CD4-positive, alpha-beta T cell (primary cell): ENCODE measurements at places on chromosomes 2 and 18. TPM values are rescaled to one million over a fixed set of nuclear protein-coding genes. Genes with fewer than 3 reads are reported as not detected.

DNA sequence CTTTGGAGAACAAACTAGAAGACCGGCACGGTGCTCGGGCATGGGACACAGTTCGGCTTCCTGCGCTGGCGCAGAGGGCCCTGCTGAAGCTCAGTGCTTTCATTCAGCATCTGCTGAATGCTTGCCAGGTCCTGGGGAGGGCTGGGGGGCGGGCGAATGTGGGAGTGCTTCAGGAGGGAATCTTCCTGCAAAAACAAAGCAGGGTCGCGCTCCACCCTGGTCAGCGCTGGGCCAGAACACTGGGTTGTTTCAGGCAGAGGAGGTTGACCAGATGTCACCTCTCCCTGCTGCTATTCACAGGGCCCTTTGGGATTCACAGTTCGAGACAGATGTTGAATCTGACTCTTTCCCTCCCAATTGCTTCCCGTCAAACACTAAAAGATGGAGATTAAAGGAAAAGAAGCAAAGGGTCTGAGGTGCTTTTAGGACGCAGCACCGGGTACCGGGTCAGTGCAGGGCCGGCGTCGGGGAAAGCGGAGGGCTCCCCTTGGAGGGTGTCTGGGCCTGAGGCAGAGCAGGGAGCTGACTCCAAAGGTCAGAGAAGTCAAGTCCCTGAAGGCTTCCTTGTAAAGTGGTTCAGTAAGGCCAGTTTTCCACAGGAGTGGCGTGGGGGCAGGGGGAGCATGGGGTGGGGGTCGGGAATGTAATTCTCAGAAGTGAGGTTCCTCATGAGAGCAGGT lies 82.1 kb upstream of the PXDN start:
- H3K36me3 ChIP-seq, result no peaks in the 10 kb centered on the region
- H3K4me1 ChIP-seq, result no peaks in the 10 kb centered on the region
- DNase-seq, result no peak
- no peak overlapping the region for H3K27ac ChIP-seq

GRCh38 chr18:76978616-76979015 lies 154.0 kb downstream of the MBP start:
- no peak overlapping the region for H3K27ac ChIP-seq
- no peak overlapping the region for H3K4me3 ChIP-seq
- peaks cover 7% of the 10 kb centered on the region for H3K36me3 ChIP-seq
- H3K27me3 ChIP-seq, result no peaks in the 10 kb centered on the region

DNA sequence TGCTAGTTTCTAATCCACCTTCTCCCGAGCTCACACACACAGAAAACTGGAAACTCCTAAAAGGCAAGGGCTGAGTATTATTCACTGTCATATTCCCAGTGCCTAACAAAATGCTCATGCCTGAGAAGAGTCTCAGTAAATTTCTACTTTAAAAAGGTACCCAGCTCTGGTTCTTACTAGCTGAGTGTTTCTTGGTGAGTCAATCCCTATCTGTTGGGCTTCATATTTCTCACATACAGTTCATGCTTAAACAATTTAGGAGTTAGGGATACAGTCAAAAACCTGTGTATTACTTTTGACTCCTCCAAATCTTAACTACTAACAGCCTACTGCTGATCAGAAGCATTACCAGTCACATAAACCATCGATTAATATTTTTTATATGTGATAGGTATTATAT lies 204.9 kb downstream of the EN1 start:
- no peaks in the 10 kb centered on the region for H3K4me1 ChIP-seq
- no peaks in the 10 kb centered on the region for H3K27me3 ChIP-seq
- DNase-seq, result no peak
- H3K4me3 ChIP-seq, result no peak overlapping the region

- peaks cover 26% of the 10 kb centered on the region for H3K36me3 ChIP-seq
- H3K4me1 ChIP-seq, result peaks cover 13% of the 10 kb centered on the region
- no peaks in the 10 kb centered on the region for H3K27me3 ChIP-seq
- no peak for DNase-seq
Measured at GRCh38 chr2:174392706-174393105, 2.8 kb upstream of the SCRN3 start.

GRCh38 chr18:54794823-54795222 lies 33.5 kb upstream of the RAB27B start:
- H3K36me3 ChIP-seq, result no peaks in the 10 kb centered on the region
- H3K27ac ChIP-seq, result no peak overlapping the region
- H3K27me3 ChIP-seq, result no peaks in the 10 kb centered on the region
- no peak overlapping the region for H3K4me3 ChIP-seq
- H3K4me1 ChIP-seq, result no peaks in the 10 kb centered on the region
- no peak for DNase-seq

DNA sequence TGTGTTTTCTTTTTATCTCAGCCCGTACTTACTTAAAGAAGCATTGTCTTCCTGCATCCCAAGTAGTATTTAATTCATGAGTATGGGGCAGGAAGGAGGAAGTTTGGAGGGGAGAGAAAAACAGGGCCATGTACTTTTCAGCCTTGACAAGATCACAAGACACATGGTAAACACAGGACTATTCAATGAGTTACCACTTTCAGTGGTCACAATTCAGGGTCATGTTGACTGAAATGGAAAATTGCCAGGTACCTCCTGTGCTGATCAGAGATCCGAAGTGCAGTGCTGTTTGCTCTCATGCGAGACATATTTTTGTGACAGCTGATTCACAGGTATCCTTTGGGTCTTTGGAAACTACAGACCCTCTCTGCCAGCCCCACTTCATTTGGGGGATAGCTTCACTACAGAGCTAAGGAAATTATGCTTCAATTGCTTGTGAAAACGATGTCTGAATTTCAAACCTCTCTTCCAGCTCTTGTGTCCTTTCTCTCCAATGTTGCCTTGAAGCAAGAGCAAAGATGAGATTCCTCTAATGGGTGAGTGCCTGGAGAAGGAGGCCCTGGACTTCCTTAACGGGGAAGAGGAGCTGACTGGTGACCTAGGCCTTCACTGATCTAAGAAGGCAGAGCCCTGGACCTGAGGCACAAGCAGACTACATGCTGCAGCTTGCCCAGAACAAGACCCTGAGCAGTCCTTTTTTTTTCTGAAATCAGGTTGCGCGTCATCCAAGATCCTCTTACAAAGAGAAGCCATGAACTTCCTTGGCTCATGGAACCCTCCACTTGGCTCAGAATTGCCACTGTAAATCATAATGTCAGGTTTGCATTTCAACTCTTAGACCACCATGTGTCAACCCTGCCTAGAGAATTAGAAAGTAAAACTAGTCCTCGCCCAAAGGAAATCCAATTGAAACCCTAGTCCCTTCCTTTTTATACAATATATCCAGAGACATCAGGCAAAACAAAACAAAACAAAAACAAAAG lies 44.1 kb downstream of the EVA1A start:
- no peak overlapping the region for H3K4me3 ChIP-seq
- H3K27me3 ChIP-seq, result no peaks in the 10 kb centered on the region
- DNase-seq, result no peak
- no peak overlapping the region for H3K27ac ChIP-seq
- H3K36me3 ChIP-seq, result no peaks in the 10 kb centered on the region

DNA sequence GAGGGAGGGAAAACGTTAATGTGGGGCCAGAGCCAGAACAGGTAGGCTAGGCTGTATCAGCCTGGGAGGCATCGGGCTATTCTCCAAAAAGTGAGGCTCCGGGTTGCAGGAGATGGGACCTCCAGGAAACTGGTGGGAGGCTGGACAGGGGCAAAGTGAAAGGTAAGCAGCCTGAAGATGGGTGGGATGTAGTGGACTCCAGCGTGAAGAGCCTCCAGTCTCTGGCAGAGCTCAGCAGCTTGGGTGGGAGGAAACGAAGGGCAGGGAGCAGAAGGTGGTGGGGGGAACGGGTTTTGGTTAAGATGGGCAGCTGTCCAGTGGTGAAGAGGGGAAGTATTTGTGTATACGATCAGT lies 3.1 kb upstream of the EMX1 start:
- H3K27me3 ChIP-seq, result peaks cover 92% of the 10 kb centered on the region
- peaks cover 40% of the 10 kb centered on the region for H3K4me1 ChIP-seq
- no peak overlapping the region for H3K27ac ChIP-seq

DNA sequence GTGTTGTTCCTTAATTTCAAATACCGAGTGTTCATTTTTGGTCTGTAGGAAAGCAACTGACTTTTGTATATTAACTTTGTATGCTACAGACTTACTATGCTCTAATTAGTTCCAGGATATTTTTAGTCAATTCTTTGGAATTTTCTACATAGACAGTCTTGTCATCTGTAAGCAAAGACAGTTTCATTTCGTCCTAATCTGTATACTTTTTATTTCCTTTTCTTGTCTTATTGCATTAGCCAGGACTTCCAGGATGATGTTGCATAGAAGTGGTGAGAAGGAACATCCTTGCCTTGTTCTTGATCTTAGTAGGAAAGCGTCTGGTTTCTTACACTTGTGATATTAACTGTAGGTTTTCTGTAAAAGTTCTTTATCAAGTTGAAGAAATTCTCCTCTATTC lies 56.5 kb downstream of the EPC2 start:
- H3K4me3 ChIP-seq, result no peak overlapping the region
- no peak overlapping the region for H3K27ac ChIP-seq
- peaks cover 26% of the 10 kb centered on the region for H3K36me3 ChIP-seq
- H3K27me3 ChIP-seq, result no peaks in the 10 kb centered on the region
- no peak for DNase-seq

GRCh38 chr2:323035-323434 lies 35.1 kb upstream of the ALKAL2 start:
- H3K4me1 ChIP-seq, result no peaks in the 10 kb centered on the region
- no peak overlapping the region for H3K27ac ChIP-seq
- no peaks in the 10 kb centered on the region for H3K27me3 ChIP-seq
- no peak for DNase-seq

GRCh38 chr2:45570671-45571334 lies 40.3 kb downstream of the SRBD1 start:
- DNase-seq, result no peak
- peaks cover 12% of the 10 kb centered on the region for H3K4me1 ChIP-seq
- H3K27ac ChIP-seq, result no peak overlapping the region
- no peak overlapping the region for H3K4me3 ChIP-seq
- no peaks in the 10 kb centered on the region for H3K27me3 ChIP-seq

GRCh38 chr2:171563301-171563700 lies 41.0 kb downstream of the CYBRD1 start:
- no peaks in the 10 kb centered on the region for H3K27me3 ChIP-seq
- H3K4me3 ChIP-seq, result no peak overlapping the region
- H3K4me1 ChIP-seq, result no peaks in the 10 kb centered on the region
- no peak for DNase-seq

DNA sequence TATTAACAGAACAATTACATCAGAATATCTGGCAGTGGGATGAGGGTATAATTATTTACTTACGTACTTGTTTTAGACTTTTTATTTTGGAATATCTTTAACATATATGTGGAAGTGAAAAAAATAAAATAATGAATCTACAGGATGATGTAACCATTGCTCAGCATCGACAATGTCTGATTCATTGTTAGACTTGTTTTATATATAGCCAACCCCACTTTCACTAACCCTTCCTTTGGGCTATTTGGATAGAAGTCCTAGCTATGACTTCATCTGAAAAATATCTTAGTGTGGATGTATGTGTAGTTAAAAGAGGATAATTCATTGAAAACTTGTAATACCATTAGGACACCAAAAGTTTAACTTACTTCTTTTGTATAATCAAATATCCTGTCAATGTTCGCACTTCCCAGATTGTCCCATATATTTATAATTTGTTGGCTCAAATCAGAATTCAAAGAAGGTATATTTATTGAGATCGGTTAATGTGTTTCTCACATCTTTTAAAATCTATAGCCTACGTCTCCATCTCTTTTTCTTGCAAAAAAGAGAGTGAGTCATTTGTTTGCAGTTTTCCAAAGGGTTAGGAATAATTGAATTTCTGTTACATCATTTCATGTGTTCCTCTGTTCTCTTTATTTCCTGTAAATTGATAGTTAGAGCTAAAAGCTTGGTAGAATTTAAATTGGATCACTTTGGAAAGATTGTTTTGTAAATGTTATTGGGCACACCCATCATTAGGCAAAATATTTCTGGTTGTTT lies 506.1 kb upstream of the FAM98A start:
- no peaks in the 10 kb centered on the region for H3K4me1 ChIP-seq
- DNase-seq, result no peak
- H3K27me3 ChIP-seq, result no peaks in the 10 kb centered on the region
- no peaks in the 10 kb centered on the region for H3K36me3 ChIP-seq

DNA sequence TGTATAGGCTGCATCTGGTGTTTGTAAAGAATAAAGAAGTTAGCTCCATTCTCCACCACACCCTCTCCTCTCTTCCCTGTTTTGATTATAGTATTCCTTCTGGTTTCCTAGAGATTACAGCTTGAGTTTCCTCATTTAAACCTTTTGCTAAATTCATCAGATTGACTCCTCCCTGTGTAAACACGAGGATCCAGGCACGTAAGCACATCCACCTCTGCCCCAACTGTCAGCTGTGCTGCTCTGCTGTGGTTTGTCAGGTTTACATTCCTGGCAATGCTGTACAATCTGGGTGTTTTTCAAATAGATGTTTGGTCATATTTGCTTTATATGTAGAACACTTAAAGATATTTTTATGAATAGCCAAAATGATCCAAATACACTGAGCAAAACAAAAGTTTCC lies 302.8 kb downstream of the PTGR3 start:
- no peak overlapping the region for H3K27ac ChIP-seq
- H3K36me3 ChIP-seq, result peaks cover 7% of the 10 kb centered on the region
- H3K4me3 ChIP-seq, result no peak overlapping the region
- DNase-seq, result no peak

GRCh38 chr18:23226391-23226790 lies 91.1 kb downstream of the CABLES1 start:
- H3K36me3 ChIP-seq, result no peaks in the 10 kb centered on the region
- peaks cover 16% of the 10 kb centered on the region for H3K4me1 ChIP-seq
- DNase-seq, result no peak
- no peak overlapping the region for H3K4me3 ChIP-seq

DNA sequence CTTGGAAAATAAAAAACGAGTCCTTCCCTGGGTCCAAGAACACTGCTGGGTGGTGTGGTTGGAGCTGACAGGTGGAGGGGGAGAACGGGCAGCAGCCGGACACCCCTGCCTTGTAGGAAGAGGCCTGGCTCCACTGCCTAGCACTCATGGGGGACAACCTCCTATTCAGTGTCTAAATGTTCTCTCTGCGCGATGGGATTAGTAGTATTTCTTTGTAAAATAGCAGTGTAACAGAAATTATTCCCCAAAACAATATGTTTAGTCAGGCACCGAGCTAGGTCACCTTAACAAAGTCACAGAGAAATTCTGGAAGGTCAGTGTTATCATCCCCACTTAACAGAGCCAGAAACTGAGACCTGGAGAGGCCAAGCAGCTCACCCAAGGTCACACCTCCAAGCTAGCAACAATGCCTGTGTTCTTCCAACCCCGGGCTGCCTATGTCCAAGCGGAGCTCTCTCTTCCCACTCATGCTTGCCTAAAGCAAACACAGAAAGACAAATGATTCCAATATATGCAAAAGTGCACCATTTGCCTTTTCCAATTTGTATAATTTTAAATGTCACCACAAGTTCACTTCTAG lies 68.0 kb downstream of the STEAP3 start:
- H3K27ac ChIP-seq, result no peak overlapping the region
- DNase-seq, result no peak
- no peak overlapping the region for H3K4me3 ChIP-seq

- H3K27me3 ChIP-seq, result peaks cover 5% of the 10 kb centered on the region
- peaks cover 18% of the 10 kb centered on the region for H3K4me1 ChIP-seq
- DNase-seq, result no peak
Measured at GRCh38 chr2:583666-584065, 93.5 kb downstream of the TMEM18 start.

- no peak overlapping the region for H3K4me3 ChIP-seq
- H3K27ac ChIP-seq, result peak overlapping the region; percentile 30
- peaks cover 92% of the 10 kb centered on the region for H3K4me1 ChIP-seq
- no peak for DNase-seq
Measured at GRCh38 chr2:43196768-43197587, 29.4 kb downstream of the ZFP36L2 start.

MSTN gene
- not detected for total RNA-seq

PNO1 gene
- 27.1 TPM for total RNA-seq

DRC1 gene
- total RNA-seq, result not detected

CNDP1 gene
- total RNA-seq, result 0.25 TPM

HMSD gene
- not detected for total RNA-seq

NYAP2 gene
- not detected for total RNA-seq
